Testis (tissue), 5 donors: ENCODE measurements at places on chromosomes 3 and 15.

DNA sequence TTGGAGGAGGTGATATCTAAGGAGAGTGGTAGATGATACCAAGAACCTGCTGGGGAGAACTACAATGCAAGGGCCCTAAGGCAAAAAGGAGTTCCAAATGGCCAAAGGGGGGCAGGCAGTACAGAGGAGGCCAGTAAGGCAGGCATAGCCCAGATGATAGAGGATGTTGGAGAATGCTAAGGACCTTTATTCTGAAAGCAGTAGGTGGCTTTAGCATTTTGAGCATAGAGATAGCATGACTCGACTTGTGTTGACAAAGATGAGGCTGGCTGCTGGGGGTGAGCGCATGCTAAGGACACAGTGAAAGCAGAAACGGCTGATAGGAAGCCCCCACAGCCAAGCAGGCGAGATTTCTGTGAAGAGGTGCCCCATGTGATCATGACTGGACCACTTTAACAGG is 419.3 kb downstream of the ERC2 start:
- no peak for DNase-seq

DNA sequence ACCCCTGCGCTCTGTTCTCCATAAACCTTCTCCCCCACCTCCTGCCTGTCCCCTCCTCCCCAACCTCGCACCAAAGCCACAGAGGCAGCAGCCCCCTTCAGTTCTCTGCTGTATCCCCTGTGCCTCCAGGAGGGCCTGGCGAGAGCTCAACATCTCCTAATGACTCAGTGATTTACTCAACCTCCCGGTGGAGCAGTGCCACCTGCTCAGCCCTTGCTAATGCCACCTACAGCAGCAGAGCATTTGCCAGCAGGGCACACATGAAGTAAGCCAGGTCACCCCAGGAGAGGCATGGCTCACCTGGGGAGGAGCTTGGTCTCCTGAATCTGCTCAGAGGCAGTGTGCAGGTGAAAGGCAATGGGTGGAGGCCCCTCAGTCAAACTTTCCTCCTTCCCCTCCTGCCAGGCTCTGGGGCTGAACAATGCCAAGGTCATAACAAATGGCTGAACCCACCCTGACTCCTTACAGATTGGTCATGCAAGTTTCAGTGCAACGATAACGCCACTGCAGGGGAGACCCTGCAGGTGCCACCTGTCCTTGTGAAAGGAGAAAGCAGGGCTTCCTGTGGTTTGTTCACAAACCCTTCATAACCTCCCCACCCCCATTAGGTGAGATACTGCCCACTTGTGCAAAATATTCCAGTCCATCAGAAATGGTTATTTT is 19.8 kb downstream of the TRPM1 start:
- DNase-seq, result no peak

- DNase-seq, result peak; percentile 91
These were observed 7.0 kb downstream of the CLDN11 start for GRCh38 chr3:170425491-170426239.

DNA sequence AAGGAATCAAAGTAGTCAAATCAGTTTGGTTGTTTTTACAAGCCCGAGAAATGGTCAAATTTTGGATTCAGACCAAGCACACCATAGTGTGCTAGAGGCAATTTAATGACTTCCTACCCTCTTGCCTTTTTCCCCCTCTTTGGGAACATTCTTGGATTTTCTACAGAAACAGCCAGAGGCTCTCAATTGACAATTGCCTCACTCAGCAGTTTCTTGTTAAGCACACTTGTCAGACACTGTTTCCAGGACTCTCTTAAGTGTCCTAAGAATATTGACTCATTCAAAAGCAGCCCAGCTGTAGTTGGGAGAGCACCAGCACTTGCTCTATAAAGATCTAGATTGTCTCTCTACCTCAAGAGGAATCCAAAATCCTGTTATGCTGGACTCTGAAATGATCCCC is 1.5 kb upstream of the SLC35G2 start:
- no peak for DNase-seq

GRCh38 chr3:4426782-4427344 is 40.2 kb downstream of the SUMF1 start:
- no peak for DNase-seq

DNA sequence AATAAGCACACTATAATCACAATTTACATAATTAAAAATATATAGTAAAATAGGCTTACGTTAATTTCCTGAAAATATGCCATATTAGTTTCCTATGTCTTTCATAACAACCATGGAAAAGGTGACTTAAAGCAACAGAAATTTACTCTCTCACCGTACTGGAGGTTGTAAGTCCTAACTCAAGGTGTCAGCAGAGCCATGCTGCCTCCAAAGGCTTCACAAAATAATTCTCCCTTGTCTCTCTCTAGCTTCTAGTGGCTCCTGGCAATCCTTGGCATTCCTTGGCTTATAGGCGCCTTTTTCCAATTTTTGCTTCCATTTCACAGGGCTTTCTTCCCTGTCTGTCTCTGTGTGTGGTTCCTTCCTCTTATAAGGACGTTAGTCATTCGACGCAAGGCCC is 7.6 kb downstream of the SI start:
- no peak for DNase-seq

DNA sequence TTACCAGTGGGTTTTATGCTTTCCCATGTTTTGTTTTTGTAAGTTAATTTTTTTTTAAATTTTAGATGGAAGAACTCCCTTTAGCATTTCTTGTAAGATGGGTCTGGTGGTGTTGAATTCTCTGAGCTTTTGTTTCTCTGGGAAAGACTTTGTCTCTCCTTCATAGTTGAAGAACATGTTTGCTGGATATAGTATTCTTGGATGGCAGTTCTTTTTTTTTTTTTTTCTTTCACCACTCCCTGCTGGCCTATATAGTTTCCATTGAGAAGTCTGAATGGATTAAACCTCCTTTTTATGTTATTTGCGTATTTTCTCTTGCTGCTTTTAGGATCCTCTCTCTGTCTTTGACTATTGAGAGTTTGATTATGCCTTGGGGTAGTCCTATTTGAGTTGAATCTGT is 18.1 kb downstream of the STXBP5L start:
- no peak for DNase-seq

DNA sequence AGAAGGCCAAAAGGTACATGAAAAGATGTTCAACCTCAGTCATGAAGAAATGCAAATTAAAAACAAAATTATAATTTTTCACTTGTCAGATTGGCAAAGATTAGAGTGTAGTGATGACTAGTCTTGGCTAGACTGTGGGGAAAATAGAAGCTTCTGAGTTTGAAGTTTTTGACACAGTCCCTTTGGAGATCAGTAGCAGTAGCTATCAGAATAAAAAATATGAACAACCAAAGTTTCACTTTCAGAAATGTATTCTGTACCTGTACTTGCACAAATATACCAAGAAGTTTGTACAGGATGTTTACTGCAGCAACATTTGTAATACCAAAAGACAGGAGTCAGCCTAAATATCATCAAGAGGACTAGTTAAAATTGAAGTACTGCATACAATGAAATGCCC is 14.1 kb downstream of the ATP2C1 start:
- DNase-seq, result no peak
